CD4-positive, alpha-beta memory T cell (primary cell): ENCODE measurements at places on chromosomes 12 and 14.

DNA sequence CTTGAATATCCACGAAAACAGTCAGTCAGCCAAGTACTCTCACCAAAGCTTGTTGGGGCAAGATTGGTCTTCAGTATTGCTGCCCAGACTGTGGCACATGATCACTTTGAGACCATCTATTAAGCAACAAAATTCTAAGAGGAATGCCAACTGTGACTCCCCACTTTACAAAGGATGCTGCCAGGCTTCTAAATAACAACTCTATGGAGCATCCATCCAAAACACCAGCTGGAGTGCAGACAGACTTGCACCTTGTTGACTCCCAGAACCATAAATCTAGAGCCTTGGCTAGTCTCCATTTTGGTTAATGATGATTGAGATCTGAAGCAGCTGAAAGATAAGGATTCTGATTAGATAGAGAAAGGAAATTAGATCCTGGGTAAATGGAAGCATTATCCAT lies 132.8 kb downstream of the DIO2 start:
- DNase-seq = no peak

GRCh38 chr14:55800156-55800785 lies 220.3 kb downstream of the KTN1 start:
- no peak for DNase-seq

DNA sequence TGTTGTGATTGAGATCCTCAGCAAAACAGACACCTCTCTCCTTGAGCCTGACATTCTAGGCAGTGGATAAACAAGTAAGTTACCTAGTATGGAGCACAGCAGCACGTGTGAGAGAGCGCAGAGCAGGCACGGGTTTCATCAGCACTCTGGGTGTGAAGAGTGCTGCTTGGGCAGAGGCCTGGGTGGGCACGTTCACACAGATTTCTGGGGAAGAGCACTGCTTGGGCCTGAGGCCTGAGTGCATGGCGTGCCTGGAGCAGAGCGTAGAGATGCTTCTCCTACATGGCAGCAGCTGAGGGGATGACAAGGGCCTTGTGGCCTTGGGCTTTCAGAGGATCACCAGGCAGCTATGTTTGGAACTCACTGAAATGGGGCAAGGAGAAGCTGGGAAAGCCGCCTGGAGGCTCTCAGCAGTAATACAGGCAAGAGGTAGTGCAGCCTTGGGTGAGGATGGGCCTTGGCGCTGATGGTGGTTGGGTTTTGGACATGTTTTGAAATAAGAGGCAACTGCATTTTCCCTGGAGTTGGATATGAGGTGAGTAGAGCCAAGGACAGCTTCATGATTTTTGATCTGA lies 17.6 kb downstream of the CKB start:
- DNase-seq = no peak

DNA sequence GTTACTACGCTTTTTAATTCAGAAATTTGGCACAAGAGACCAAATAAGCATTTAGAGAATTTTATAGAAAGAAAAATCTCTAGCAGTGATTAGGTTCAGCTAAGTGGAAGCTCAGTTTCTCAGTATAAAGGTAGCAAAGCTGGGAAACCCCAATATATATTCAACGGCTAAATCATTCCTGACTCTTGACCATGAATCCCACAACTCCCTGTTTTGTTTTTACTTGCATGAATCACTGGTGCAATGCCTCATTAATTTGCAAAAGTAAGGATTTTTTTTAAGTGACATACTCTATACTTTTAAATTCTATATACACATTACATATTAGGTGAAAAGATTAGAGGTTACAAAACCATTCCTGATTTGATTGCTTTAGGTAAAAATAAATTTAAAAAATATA lies 74.3 kb upstream of the PLEKHG7 start:
- DNase-seq = no peak

DNA sequence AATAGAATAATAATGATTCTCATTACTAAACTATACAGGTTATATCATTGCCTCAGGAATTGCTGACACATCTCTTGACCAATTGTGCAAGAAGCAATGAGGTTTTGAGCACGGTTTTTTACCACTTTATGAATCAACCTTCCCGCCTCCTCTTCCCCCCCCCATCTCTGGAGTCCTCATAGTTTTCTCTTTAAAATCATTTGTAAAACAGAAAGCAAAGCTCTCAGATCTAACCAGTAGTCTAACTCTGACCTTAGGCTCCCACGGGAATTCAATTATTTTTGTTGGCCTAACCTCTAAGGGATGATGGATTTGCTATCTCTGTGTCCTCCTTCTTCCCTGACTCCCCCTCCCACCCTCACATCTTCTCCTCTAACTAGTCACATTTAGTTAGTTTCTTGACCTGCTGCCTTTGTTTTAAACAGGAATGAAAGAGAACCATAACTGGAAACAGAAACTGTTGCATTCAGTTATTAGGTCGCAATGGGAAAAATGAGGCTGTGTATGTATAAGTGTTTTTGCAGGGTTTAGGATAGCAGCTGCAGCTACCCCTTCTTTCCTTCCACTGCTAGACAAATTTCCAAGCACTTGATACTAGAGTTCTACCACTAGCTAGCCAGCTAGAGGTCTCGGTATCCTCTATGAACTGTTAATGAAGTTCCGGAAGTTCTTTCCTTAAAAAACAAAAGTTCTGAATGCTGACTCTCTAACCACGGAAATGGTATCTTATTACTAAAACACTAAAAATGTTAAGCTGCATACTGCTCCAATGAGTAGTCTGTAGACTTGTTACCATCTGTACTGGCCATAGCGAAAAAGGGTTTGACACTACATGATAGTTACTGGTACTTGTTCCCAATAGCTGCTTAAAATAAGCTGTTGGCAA lies 65.4 kb downstream of the TAOK3 start:
- no peak for DNase-seq

- no peak for DNase-seq
Measured at GRCh38 chr14:26917086-26917485, 319.3 kb upstream of the NOVA1 start.
